ENCODE measurements at places on chromosomes 16 and 17.

DNA sequence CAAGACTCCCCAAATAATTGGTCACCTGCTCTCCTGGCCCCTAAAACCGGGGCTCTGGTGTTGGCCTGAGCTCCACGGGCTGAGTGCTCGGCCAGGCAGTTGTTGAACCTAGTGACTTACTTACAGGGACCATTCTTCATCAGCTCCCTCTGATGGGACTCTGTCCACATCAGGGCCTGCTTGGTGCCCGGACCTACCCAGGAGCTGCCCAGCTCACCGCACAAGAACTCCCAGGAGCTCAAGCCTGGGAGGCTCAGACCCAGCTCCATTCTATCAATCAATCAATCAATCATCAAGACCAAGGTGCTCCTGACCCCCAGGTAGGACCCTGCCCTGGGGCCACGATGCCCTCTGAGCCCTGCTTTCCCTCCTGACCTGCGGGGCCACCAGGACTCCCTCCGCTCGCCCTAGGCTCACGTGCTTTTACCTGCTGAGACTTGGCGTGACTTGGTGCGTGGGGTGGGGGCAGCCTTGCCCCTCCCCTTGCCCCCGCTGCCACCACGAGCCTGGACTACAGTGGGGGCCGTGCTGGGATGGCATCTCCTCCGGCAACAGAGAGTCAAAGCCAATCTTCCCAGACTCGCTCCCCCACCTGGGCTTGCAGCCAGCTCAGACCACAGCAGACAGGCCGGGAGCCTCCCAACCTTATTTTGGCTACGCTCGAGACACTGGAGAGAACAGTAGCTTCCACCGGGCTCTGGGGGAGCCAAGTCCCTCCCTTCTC lies 15.7 kb downstream of the IL34 start:
- no peak for DNase-seq

DNA sequence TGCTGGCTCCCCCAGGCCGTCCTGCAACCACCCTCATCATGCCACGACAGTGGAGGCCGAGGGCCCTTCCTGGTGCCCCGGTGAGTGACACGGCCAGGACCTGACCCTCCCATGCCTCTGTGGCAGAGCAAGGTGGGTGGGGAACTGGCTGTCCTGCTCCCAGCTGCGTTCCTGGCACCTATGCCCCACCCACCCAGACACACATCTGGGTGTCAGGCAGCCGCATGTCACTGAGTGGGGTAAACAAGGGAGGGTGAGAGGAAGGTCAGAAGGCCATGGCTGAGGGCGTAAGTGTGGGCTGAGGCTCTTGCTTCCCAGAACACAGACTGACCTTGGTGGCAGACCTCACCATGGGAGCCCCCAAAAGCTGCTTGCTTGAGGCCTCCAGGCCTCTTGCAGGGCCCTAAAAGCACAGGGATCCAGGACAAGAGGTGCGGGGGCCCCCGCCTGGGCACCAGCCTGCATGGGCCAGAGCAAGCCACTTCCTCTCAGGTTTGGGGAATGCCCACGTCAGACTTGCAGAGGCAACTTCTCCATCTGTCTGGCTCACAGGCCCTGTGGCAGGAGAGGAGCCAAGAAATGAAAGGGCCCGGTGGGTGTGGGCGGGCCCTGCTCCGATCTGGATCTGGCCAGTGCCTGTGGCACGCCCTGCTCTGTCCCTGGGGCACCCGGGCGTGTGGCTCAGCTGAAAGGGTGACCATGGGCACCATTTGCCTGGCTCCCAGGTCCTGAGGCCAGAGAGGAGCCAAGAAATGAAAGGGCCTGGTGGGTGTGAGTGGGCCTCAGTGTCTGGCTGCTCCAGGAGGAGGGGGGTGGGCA lies 3.9 kb upstream of the CCDC57 start:
- DNase-seq: peak; percentile 91

DNA sequence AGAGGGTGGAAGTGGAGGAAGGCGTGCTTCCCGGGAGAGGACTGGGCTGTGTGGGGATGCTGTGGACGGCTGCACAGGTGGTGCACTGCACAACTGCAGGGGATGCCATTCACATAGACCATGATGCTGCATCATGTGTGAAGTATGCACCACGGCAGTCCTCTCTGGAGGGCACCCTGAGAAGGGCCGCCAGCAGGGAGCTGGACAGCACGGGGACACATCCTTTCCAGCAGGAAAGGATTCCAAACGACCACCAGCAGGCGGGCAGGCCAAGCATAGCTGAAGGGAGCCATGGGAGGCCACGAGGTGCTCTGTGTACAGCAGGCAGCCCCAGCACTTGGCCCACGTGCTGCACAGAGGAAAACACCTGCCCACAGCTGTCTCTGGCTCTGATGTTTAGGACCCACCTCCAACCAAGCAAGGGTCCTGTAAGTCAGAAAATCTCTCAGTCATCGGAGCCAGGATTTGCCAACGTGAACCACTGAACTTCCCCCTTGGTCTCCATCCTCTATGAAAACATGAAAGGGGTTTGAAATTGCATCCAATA lies 10.1 kb downstream of the ACTG1 start:
- DNase-seq: no peak

DNA sequence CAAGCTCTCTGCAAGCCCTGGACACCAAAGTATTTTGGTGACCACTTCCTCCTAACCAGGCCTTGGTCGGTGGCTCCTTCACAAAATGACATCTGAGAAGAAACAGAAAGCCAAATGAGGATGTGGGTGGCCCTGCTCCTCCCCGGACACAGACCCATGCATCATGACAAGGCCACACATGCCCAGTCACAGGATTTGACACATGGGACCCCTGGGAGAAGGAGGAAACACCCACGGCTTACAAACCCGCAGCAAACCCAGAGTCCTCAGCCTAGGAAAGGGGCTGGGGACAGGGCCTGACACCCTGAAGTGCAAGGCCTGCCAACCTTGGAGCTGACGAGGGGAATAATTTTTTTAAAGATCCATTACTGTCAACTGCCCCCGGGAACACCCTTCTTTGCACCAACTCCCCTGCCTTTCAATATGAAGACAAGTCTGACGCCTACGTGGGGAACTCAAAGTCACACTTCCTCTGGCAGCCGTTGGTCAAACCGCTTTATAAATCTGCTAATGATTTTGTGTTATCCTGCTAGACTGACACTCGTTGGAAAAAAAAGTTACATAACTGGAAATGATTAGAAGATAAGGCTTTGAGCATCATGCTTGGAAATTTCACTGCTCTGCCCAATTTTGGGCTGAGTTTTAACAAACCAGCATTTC lies 41.3 kb downstream of the GAS7 start:
- DNase-seq: no peak

GRCh38 chr17:46984341-46984740 lies 5.3 kb upstream of the RPRML start:
- DNase-seq: no peak

DNA sequence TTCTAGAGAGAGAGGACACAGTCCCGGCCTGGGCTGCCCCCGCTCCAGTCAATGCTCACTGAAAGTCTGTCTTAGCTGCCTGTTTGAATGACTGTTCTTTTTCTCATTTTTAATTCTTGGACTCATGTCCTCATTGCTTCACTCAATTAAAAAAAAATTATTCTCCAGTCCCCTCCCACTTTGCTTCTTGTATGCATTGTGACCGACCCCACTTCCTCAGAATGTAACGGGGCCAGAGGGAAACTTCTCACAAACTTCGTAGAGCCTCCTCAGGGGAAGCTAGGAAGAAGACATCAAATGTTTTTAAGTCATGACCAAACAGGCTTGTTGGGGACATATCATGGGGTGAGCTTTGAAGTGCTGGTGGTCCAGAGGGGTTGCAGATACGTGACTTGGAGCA lies 113.2 kb downstream of the CCDC182 start:
- no peak for DNase-seq

DNA sequence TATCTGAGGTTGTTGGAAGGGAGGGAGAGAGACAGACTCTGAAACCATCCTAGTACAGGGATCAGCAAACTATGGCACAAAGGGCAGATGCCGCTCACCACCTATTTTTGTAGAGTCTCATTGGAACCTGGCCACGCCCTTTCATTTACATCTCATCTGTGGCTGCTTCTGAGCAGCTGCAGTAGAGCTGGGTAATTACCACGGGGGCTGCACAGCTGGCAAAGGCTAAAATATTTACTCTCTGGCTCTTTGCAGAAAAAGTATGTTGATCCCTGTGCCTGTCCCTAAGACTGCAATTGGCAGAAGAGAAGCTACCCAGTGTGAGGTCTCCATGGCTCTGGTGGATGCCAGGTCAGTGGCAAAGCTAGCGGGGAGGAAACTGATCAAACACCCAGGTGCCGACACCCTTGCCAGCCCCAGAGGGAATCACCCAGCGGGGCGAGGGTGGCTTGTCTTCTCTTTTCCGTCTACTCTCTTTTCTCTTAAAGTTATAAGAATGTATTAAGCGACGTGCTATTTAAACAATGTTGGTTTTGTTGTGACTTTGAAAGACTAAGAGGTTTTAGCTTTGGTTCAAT lies 14.0 kb downstream of the CEP295NL start:
- DNase-seq: no peak

GRCh38 chr17:82787081-82787848 lies 35.4 kb downstream of the TBCD start:
- no peak for DNase-seq

DNA sequence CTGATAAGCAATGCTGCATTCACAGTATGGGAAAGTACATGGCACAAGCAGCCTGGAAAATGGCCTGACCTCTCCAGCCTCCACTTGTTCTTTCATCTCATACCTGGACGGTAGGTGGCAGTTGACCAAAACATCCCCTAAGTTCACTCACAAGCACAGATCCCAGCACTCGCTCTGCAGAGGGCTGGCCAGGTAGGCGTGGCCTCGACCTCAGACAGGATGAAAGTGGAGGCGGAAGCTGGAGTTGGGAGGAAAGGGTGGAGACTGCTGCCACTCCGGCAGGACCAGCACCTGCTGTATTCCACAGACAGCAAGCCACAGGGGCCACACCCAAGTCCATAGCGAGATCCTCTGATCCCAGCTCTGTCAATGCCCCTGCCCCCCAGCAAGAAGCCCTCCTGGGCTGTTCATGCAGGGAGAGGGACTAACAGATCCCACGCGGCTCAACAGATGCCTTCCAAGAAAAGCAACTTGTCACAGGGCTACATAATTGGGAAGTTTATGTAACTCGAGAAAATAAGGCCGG lies 31.3 kb downstream of the ZCCHC14 start:
- peak; percentile 97 for DNase-seq

DNA sequence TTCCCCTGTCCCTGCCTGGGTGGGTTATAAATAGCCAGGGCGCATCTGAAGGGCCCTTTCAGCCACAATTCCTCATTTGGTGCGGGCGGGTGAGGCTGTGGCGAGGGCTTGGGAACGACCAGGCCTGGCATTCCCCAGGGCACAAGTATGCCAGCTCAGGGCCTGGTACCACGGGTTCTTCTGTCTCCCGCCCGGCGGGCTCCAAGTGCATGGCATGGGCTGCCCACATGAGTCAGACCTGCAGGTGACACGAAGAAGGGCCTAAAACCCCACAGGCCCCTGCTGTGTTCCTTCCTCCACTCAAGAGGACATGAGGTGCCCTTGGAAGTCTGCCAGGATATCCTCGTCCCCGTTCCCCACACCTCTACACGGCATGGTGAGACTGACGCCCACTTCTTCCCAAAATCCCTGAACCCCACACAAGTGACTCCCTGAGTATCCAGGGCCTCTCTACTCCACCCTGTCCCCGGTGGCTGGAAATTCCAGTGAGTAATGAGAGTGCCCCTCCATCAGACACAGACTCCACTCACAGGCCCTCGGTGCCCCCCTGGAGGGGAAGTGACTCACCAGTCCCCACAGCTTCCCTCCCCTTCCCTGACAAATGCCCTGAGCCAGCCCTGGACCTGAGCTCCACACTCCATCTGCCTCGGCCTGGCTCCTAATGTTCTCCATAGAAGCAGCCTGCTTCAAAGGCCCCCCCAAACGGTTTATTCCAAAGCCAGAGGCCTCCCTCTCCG lies 68.8 kb downstream of the ABR start:
- DNase-seq: peak; percentile 98

DNA sequence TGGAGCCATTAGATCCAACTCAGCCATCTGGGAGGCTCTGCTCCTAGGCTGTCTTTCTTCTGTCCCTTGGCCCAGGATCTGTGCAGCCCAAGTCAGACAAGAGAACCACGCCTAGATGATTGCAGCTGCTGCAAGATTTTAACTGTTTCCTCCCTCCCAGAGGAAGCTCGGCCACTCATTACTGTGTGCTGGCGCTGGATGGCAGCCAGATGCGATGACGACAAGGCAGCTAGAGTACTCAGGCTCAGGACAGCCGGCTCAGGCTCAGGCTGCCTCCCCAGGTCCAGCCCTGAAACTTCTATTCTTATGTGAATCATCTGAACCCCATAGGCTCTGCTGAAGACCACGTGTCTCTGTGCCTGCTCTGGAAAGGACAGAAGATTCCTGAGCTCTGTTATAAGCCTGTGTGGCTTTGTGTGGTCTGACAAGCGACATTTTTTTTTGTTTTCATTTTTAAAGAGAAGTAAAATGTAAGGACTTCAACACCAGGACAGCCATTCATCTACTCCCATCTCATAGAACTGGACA lies 32.1 kb upstream of the FBXW10B start:
- peak; percentile 100 for DNase-seq
